ENCODE measurements at places on chromosomes 6 and 20. TPM values are rescaled to one million over a fixed set of nuclear protein-coding genes. Genes with fewer than 3 reads are reported as not detected.

DNA sequence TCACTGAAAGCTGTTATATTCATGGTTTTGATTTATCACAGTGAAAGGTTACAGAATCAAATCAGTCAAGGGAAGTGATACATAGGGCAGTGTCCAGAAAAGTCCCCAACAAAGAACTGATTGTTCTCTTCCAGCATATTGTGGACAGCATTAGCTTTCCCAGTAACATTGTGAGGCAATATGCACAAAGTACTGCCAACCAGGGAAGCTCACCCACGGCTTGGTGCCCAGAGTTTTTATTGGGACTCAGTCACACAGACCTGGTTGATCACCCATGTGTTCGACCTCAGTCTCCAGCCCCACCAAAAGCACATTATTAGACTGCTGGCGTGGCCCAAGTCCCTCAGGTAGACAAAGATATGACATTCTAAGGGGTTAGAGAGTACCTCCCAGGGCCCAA lies 76.0 kb downstream of the LCA5 start:
- no peaks in the 10 kb centered on the region for H3K36me3 ChIP-seq
- no peak for DNase-seq
- no peaks in the 10 kb centered on the region for H3K4me1 ChIP-seq

DNA sequence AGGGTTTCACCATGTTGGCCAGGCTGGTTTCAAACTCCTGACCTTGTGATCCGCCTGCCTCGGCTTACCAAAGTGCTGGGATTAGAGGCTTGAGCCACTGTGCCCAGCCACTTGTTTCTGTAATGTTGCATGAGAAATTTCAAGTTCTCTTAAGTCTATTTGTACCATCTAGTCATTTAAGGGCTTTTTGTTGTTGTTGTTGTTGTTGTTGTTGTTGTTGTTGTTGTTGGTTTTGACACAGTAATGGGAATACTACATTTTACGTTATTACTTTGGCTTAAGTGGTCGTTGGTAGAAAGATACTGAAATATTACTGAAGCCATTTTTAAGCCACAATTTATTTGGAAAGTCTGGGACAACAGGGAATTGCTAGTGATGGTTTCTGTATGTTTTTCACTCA lies 52.0 kb downstream of the CSE1L start:
- peaks cover 79% of the 10 kb centered on the region for H3K36me3 ChIP-seq
- H3K4me3 ChIP-seq, result no peak overlapping the region
- no peak for DNase-seq
- no peaks in the 10 kb centered on the region for H3K27me3 ChIP-seq

Gene TRAPPC3L
- not detected for total RNA-seq

Gene MUC22
- total RNA-seq, result not detected

Gene ROS1
- total RNA-seq, result not detected

Data from activated CD4-positive, alpha-beta T cell treated with anti-CD3 and anti-CD28 coated beads, Interleukin-2, amount 10 ng/mL, durations not matched to agents 24 days and 14 days (primary cell).